ENCODE measurements at places on chromosomes 7 and 10. TPM values are rescaled to one million over a fixed set of nuclear protein-coding genes. Genes with fewer than 3 reads are reported as not detected.

DNA sequence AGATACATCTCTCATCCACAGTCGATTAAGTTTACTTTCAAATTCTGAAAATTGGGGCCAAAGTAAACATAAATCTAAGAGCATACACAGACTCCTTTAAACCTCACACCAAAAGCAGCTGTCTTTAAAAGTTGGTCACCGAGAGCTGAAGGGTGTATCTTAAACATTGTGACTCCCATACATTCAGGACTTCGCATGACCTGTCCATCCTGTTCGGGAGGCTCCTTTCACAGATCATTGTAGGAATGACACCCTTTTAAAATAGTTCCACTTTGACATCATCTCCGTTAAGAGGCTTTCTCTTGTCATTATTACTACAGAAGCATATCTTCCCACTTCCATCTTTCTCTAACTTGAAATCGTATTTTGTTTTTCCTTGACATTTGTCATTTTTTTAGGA lies 440.0 kb downstream of the DNAJB9 start:
- no peak for DNase-seq

GRCh38 chr7:20385126-20385525 lies 54.4 kb downstream of the ITGB8 start:
- peak; percentile 54 for DNase-seq

DNA sequence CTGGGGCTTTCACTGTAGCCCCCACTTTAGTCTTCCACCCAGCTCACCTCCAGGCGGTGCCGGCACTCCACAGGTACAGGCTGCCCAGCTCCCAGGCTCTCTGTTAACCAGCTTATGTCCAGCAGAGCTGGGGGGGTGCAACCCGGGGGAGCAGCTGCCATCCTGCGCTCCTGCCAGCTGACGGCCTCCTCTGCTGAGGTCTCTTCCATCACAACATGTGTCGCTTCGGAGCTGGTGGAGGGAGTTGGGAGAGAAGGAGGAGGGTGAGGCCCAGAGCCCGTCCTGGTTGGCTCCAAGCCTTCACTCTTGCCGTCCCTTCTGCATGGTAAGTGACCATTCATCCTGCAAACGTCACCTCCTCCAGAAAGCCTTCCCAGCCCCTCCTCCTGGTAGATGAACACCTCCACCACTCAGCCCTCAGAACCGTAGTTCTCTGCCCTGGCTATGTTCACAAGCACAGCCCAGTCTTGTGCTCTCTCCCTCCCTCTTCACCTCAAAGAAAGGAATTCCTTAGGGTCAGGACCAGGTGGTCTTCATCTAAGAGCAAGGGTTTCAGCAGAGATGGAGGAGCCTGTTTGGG lies 1.6 kb downstream of the POLM start:
- DNase-seq: no peak

DNA sequence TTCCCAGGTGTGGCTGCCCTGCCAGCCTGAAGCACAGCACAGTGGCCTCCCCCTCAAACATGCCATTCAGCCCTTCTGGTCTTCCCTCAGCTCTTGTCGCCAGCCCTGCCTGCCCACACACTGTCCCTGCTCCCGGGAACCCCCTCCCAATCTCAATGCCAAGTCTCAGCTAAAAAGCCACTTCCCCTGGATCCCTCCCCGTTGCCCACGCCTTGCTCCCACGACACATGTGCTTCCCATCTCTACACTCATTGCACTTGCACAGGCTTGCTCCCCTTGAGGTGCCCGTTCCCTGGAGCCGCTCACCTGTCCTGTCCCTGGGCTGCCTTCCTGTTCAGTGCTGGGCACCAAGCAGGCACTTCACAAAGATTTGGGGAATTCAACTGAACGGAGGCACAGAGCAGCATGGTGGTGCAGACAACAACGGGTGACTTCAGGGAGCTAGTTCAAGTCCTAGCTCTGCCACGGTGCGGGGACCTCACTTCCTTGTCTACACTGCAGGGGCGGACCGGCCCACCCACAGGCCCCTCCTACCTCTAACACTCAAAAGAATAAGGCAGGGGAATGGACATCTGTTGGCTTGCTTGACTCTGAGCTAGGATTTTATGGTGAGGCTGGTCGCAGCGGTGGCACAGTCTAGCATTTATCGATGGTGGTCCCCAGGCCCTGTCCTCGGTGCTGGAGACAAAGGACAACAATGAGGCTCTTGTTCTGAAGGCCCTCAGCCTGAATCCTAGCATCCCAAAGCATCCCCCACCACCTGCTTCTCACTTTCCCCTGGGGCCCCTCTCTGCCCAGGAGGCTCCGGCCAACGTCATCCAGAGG lies 18.4 kb downstream of the RGS10 start:
- DNase-seq: no peak

The LRIT1 gene
- not detected for total RNA-seq

The GPR22 gene
- total RNA-seq: not detected

The RASA4B gene
- total RNA-seq: not detected

The KNDC1 gene
- not detected for total RNA-seq

GRCh38 chr10:98411166-98411565 lies 3.8 kb downstream of the PYROXD2 start:
- no peak for DNase-seq

DNA sequence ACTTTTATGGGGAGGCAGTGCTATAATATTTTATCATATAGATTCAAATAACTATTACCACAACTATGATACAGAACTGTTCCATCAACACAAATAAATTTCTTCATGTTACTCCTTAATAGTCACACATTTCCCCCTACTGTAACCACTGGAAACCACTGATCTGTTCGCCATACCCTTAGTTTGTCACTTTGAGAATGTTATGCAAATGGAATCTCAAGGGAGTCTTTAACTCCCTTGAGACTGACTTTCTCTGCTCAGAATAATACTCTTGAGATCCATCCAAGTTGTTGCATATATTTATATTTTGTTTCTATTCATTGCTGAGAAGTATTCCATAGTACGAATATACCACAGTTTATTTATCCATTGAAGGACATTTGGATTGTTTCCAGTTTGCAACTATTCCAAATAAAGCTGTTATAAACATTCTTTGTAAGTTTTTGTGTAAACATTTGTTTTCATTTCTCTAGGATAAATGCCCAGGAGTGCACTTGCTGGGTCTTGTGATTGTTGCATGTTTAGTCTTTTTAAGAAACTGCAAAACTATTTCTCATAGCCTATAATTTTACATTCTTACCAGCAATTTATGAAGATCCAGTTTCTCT lies 19.7 kb upstream of the PON2 start:
- no peak for DNase-seq

- no peak for DNase-seq
Observed at GRCh38 chr10:111648046-111648445, 535.5 kb downstream of the GPAM start.

GRCh38 chr10:1968257-1969033 lies 231.1 kb upstream of the ADARB2 start:
- DNase-seq: peak; percentile 90

- DNase-seq: no peak
Observed at GRCh38 chr7:111728635-111728995, 166.3 kb upstream of the IMMP2L start.

- peak; percentile 85 for DNase-seq
Observed at GRCh38 chr7:129530795-129531391, 28.6 kb downstream of the SMKR1 start.

DNA sequence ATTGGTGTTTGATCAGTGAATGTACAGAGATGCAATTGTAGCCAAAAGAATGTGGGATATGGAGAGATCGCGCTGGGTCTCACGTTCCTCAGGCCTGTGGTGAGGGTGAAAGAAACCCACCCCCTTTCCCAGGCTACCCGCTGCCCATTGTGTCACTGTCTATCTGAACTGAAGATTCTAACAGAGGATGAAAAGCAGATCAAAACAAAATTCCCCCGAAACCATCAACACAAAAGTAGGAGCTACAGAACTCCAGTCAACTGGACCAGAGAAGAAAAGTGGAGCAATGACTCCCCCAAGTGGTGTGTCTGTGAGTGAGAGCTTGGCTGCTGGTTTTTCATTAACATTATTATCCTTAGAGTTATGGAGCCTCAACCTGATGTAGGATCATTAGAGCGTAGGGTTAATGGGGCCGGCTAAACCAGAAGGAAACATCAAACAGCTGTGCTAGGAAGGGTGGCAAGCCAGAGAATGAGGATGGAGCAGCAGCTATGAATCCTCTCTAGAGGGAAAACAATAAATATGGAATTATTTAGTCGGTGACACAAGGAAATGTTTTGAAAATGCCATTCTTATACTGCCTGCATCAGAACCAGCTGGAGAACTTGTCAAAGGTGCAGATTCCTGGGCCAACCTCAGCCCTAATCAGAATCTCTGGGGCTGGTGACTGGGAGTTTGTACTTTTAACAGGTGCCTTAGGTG lies 38.3 kb downstream of the AKR1B1 start:
- DNase-seq: peak; percentile 72

The NEUROD6 gene
- total RNA-seq: not detected

The LOXL4 gene
- 0.97 TPM for total RNA-seq

DNA sequence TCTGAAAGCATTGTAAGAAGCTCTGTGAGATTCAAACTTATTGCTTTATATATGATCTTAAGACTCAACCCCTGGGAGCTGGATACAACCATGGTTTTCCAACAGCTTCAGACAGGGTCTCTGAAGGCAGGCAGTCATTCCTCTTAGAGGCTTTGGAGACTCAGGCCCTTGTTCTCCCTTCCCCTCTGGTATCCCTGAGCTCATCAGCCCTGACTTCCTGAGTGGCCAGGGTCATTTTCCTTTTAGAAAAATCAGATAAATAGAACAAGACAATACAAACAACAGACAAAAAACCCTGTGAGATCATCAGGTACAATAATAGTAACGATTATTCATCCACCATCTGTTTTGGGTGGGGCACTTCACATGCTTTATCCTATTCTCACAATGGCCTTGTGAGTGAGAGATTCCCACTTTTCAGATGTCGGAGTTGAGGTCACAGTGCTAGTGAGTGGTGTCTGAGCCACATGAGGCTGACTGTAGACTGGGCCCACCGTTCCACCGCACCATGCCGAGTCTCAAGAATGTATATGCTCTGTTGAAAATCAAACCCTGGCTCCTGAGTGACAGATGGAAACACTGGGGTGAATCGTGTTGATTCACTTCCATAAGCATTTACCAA lies 144.2 kb downstream of the CXCL12 start:
- DNase-seq: no peak

The ARMC3 gene
- total RNA-seq: not detected

DNA sequence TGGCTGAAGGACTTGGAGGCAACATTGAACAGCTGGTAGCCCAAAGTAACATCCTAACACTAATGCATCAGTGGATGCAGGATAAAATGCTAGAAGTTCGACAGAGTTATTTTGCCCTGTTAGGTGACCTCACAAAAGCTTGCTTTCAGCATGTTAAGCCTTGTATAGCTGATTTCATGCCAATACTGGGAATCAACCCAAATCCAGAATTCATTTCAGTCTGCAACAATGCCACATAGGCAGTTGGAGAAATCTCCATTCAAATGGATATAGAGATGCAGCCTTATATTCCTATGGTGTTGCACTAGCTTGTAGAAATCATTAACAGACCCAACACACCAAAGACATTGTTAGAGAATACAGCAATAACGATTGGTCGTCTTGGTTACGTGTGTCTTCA lies 62.9 kb downstream of the CCSER2 start:
- no peak for DNase-seq

The ETV1 gene
- total RNA-seq: 13.0 TPM

DNA sequence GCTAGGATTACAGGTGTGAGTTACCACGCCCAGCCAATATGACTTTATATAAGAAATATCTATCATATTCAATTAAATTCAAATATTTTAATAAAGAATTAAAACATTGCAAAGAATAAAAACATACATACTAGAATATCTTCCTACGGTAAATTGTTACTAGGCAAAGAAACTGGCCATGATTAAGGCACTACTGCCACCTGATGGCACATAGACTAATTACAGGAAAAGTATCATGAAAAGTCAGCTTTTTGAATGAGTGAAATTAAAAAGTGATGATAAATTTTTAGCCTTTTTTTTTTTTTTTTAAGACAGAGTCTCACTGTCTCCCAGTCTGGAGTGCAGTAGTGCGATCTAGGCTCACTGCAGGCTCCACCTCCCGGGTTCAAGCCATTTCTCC lies 30.9 kb downstream of the MRPS33 start:
- DNase-seq: no peak

DNA sequence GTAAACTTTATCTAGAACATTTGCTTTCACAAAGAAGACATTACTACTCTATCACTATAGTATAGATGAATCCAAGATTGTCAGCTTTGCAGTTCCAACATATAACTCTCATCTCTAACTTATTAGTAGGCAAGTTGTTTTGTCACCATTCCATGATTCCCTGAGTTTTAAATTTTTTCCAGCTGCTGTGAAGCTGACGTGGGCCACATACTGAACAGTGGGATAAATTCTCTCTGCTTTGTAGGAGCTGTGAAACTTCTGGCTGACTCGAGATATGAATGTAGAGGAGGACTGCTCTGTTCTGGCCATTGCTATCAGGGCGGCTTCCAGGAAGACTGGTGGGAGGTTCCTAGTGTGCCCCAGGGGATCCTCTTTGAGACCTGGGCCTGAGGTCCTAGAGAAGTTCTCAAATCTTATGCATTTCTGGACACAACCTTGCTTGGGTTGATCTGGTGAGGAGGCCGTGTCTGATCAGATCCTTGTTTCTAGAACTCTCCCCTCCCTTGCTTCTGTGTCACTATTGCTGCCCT lies 58.0 kb downstream of the LSMEM1 start:
- no peak for DNase-seq

GRCh38 chr7:151299940-151300645 lies 41.5 kb upstream of the NUB1 start:
- DNase-seq: no peak

DNA sequence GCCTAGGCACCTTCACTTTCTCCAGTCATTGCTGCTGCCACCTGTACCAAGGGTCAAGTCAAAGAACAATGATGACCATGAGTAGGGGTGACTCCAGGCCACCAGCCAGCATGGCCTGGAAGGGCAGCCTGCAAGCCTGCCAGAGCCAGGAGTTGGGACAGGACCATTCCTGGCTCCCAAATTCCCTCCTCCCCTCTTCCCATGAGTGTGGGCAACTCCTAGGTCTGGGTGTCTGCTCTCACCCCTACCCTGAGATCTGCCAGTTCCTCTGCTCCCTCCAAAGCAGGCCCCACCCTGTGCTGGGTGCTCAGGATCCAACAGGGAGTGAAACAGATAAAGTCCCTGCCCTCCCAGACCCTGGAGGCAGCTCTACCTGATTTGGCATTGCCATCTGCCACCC lies 125.8 kb upstream of the NANOS1 start:
- DNase-seq: no peak

GRCh38 chr10:53013201-53013810 lies 240.7 kb upstream of the MBL2 start:
- DNase-seq: no peak

The TLX1 gene
- not detected for total RNA-seq

DNA sequence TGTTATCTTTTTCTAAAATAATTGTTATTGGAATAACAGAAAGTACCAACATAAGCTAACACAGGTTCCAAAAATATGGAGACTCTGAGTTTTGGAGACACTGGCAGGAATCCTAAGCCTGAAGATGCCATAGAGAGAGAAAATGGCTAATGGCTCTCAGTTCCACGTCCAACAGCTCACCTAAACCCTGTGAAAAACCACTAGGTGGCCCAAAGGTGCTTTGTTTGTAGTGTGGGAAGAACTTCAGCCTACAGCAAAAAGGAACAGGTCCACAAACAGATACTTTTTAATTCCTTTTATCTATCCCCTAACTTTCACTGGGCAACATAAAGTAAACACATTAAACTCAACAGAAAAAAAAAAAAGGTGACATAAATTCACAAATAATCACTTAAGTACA lies 272.3 kb downstream of the SEMA3D start:
- DNase-seq: no peak

The SCIN gene
- 0.06 TPM for total RNA-seq

The SORCS1 gene
- total RNA-seq: not detected

The INA gene
- total RNA-seq: 0.46 TPM

GRCh38 chr10:7515439-7515838 lies 104.6 kb upstream of the SFMBT2 start:
- no peak for DNase-seq
